ENCODE measurements at places on chromosomes 4 and X.
A peak's percentile ranks its signal among the peaks of the same experiment; 100 is the strongest.

GRCh38 chr4:145293658-145294057 is 113.3 kb upstream of the OTUD4 start:
- DNase-seq: no peak

DNA sequence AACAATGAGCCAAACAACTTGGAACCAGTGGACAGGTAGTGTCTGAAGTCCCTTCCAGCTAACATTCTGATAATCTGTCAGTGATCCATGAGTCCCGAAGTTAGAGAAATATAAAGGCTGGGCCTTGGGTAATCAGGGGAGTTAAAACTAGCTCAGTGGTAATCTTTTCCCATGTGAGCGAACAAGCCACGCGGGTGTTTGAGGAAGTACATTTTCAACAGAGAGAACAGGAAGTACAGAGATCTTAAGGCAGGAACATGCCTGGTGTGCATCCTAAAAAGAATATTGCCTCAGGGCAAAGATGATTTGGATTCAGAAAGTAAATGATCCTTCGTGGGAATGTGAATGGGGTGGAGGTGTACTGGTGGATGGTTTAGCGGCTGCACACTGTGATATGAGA is 42.9 kb downstream of the FNIP2 start:
- DNase-seq: no peak

DNA sequence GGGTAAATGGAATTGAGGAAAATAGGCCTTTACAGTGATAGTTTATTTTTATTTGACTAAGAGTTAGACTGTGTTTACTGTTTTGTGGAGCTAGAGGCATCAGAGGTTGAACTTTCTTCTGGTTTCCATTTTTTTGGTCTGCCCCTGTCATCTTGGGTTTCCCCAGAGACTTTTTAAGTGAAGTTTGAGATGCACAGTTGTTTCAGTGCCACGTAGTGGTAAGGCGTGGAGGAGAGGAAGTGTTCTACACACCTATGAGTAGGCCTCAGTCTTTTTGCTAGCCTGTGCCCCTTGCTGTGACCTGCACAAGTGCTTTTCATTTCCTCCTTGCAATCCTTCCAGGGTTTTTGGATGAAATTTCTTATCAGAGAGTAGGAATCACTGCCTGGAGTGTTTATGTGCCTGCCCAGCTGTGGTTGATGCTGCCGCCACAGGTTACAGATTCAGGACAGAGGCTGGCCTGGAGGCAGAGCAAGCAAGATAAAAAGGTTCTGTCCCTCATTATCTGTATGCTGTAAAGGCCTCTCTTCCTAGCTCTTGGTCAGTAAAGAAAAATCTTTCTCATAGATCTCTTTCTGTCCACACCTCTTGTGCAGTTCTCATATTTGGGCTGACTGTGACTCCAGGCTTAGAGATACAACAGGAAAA is 12.5 kb upstream of the HSFX4 start:
- no peak for DNase-seq

GRCh38 chrX:104195489-104196084 is 29.3 kb downstream of the FAM199X start:
- DNase-seq: no peak

DNA sequence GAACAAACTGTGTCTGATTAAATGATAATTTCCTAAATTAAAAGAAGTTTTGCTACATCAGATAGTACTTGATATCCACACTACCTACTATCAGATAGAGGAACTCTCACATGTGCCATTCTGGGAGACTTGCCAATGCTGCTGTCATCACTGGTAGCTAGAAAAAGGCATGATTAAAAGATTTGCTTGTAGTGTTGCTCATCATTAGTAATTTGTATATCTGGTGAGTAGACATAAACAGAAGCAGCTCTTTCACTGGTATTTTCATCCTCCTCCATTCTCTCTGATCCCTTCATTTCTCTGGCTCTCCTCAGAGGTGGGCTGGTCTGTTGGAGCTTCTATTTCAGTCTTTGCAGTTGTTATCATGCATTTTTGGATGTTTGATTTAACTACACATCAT is 56.0 kb downstream of the SPRY1 start:
- peak; percentile 86 for DNase-seq

- no peak for DNase-seq
Measured at GRCh38 chr4:47705326-47705981, 132.4 kb downstream of the CORIN start.

- DNase-seq: no peak
Measured at GRCh38 chr4:17112292-17112659, 213.8 kb upstream of the LDB2 start.

GRCh38 chrX:140432346-140433175 is 72.3 kb downstream of the SOX3 start:
- DNase-seq: no peak

GRCh38 chr4:160709546-160709945 is 1454.3 kb downstream of the FSTL5 start:
- DNase-seq: no peak

- no peak for DNase-seq
Measured at GRCh38 chrX:11430271-11430670, 137.1 kb downstream of the AMELX start.

DNA sequence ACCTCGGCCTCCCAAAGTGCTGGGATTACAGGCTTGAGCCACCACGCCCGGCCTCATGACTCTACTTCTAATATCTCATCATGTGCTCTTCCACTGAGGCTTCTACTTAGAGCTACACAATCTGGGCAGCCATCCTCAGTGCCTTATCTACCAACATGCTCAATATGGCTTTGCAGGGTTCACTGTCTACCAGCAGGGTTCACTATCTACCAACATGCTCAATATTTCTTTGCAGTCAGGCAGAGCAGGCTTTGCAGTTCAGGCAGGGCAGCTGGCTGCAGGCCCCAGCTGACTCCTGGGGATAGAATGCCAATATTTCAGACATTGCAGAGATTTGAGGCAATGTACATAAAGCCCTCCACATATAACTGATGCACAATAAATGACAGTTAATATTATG is 47.5 kb downstream of the PKD2 start:
- DNase-seq: peak; percentile 38

- no peak for DNase-seq
Measured at GRCh38 chr4:22695029-22695428, 2.3 kb downstream of the GBA3 start.

GRCh38 chr4:39730072-39730471 is 32.1 kb downstream of the UBE2K start:
- no peak for DNase-seq

- peak; percentile 27 for DNase-seq
Measured at GRCh38 chrX:154051201-154051810, 31.6 kb upstream of the IRAK1 start.

- DNase-seq: no peak
Measured at GRCh38 chrX:24298191-24298590, 15.7 kb downstream of the SUPT20HL2 start.

DNA sequence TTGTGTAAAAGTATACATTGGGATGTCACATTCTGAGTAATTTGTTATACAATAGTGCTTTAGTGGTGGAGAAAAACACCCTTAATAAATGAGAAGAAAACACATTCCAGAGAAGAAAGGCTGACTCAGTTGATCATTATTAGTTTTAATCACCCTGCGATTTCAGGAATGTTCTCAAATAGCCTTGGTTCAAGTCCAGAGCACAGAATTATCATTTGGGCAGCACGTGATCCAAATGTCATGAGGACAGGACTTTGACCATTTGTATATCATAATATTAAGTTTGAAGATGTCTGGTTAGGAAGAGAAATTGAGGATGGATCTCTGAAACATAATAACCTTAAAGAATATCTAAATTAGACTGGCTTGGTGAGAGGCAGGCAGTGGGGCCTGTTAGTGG is 1434.3 kb upstream of the TENM3 start:
- no peak for DNase-seq

- DNase-seq: no peak
Measured at GRCh38 chrX:108029928-108030711, 14.7 kb upstream of the VSIG1 start.

- DNase-seq: no peak
Measured at GRCh38 chr4:112182604-112183003, 37.4 kb downstream of the FAM241A start.

GRCh38 chr4:38775326-38775725 is 7.5 kb downstream of the TLR10 start:
- DNase-seq: no peak

DNA sequence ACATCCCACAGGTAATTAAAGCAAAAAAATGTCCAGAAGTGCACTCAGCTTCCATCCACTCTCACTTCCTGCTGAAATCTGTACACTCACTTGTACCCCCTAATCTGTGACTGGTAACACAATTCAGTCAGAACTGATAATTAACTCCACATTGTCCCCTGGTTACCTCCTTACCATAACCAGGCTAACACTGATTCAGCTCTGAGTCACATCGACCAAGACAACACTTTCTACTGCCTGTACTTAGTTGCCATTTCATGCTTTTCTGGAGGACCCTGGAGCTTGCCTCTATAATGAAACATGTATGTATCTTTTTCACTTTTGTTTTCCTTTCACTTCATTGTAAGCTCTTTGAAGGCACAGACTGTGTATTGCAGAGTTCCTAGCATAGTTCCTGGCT is 130.9 kb upstream of the GABRG1 start:
- DNase-seq: no peak

- no peak for DNase-seq
Measured at GRCh38 chr4:184288451-184289178, 70.9 kb upstream of the ENPP6 start.

DNA sequence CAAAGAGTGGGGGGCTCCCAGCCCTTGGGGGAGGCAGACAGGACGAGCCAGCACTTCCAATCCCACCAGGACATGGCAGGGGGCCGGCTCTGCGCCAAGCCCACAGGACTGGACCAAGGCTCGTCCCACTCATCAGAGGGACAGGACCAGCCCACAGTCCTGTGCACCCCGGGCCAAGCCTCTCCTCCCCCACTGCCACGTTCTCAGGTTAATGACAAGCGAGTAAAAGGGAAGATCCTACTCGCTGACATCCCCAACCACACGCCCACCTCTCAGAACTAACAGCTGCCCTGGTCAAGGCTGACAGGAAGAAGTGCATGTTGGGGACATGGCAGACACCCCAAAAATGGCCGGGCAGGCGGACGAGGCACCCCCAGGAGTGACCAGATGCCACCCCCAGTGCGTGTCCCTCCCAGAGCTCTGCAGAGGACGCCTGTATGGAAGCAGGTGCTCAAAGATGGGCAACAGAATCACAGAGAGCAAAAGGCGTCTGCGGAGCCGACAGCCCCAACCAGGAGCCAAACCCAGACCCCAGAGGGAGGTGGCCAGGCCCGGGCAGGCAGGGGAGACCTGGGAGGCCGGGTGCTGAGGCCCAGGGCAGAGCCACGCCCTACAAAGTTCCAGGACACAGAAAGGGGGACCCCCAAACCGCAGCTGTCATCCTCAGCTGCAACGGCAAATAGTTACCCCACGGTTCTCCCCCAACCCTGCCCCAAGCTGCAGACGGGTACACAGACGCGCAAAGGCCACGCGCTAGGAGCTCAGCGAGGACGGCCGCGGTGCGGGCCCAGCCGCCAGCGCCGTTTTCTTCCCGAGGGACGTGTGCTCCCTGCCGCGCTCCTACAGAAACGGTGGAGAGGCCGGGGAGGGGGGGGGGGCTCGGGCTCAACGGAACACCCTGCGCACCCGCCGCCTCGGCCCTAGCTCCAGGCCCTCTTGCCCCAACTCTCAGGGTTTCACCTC is 1.7 kb downstream of the CTBP1 start:
- no peak for DNase-seq

- DNase-seq: no peak
Measured at GRCh38 chr4:174135936-174136406, 147.5 kb downstream of the FBXO8 start.

DNA sequence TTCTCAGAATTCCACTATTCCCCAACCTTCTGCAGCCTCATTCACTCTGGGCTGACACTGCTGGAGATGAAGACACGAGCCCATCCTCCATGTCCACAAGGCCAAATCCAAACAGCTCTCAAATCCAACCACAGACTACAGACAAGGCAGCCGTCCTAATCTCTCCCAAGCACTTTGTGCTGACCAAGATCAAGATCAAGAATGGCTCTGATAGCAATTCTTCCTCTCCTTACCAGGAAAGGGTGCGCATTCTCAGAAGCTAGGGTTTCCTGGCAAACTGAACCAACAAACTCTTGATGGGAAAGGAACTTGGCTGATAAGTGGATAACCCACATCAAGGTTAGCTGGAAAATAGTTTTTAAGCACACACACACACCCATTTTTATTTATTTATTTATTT is 26.5 kb downstream of the RELL1 start:
- no peak for DNase-seq

- no peak for DNase-seq
Measured at GRCh38 chr4:55830048-55830447, 10.5 kb downstream of the EXOC1L start.

- no peak for DNase-seq
Measured at GRCh38 chr4:133484287-133484686, 335.2 kb downstream of the PCDH10 start.

- DNase-seq: no peak
Measured at GRCh38 chr4:147104768-147105167, 159.1 kb upstream of the TTC29 start.

DNA sequence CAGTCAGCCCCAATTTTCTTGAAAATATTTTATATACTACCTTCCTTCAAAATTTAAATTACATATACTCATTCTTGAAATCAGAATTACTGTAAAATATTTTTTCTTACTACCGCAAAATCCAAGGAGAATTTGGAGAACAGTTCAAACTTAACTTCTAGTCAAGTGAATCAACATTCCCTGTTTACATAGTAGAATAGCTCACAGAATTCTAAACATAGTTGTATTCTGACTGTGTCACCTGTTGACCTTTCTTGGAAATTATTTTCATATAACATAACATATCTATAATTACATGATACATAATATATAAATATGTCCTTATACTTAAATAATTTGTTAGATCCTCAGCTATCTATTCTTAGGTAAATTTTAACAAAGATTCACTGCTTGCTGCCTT is 31.0 kb upstream of the FGF5 start:
- DNase-seq: no peak

DNA sequence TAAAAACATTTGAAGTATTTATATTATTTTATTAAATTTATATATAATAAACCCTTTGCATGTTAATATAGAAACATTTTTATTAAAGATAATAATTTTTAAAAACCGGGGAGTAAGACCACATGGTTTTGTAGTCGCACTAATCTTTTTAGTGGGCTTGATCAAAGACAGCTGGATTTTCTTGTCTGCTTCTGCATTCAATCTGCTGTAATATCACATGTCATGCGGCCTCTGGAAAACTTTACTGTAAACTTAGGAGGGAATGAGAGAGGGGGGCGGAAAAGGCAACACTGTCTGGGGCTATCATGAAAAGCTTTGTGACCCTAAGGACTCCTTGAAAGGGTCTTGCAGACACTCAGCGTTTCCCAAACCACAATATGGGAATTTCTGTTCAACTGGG is 62.8 kb upstream of the NLGN4X start:
- DNase-seq: no peak

- DNase-seq: no peak
Measured at GRCh38 chr4:153115322-153116290, 88.6 kb upstream of the TRIM2 start.

GRCh38 chr4:113811359-113811758 is 49.8 kb upstream of the CAMK2D start:
- DNase-seq: no peak
